ENCODE measurements at places on chromosomes 12 and 14.
A peak's percentile ranks its signal among the peaks of the same experiment; 100 is the strongest.

DNA sequence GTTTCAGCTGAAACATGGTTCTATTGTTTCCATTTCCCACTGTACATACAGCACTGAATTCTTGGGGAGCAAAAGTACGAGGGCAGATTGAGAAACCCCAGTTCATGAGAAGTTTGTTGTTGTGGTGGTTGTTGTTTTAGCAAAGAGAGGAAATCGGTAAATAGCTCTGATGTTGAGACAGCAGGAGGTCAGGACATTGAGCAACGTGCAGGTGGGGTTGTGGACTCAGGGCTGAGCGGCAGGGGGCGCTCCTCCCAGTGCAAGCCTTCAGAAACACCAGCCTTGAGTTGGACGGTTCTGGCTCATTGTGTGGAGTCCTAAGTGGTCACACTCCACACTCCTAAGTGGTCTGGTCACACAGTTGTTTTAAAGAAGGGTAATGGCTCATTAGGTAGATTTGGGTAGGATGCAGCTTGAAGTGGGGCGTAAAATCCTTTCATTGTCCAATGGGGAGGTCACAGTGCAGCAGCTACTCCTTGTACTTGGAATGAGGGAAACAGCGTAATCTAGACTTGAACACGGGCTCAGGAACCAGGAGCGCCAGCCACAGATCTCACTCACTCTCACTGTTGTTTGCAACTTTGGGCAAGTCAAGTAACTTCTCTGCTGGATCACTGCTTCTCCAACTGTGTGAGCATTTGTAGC lies 14.5 kb upstream of the PWP1 start:
- no peak for DNase-seq

GRCh38 chr14:47207617-47208016 lies 467.8 kb downstream of the MDGA2 start:
- no peak for DNase-seq

DNA sequence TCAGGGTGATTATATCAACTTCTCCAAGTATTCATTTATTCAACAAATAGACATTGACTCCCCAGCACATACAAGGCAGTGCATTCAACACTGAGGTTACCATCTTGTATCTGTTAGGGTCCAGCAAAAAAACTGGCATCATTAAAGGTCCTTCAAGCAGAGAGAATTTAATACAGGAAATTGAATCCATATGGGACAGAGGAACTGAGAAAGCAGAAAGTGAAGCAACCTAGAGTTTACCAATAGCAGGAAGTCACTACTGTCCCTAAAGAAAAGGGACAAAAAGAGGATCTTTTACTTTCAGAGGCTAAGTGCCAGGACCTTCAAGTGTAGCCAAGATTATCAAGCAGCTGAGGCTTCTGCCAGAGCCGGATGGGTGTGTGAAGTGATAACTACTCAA lies 237.8 kb upstream of the TBX3 start:
- DNase-seq, result no peak

GRCh38 chr12:126843915-126844669 lies 1422.9 kb upstream of the TMEM132C start:
- DNase-seq, result no peak

- DNase-seq, result no peak
Measured at GRCh38 chr12:113846883-113847755, 119.0 kb downstream of the RBM19 start.

- no peak for DNase-seq
Measured at GRCh38 chr12:68056300-68056699, 67.1 kb downstream of the IFNG-AS1 start.

DNA sequence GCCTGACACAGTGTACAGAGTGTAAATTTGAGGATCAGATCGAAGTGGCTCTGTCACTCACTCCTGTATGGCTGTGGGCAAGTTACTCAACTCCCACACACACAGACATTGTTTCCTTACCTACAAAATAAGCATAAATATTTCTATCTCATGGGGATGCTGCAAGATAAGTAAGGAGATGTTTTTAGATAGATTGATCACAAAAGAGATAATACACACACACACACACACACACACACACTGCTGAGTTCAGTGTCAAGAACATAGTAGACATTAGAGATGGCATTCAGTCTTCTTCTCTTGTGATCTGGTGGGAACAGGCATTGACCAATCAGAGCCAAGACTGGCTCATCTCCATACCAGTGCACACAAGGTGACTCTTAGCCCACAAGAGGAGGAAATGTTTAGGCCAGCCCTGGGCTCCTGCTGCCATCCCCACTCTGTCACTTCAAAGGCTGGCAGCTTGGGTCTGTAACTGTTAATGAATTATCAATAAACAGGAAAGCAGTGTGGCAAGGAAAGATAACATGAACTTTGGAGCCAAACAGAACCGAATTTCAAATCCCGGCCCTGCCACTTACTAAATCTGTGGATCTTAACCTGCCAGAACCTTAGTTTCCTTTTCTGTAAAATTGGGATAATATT lies 3.4 kb upstream of the RNASE8 start:
- no peak for DNase-seq

DNA sequence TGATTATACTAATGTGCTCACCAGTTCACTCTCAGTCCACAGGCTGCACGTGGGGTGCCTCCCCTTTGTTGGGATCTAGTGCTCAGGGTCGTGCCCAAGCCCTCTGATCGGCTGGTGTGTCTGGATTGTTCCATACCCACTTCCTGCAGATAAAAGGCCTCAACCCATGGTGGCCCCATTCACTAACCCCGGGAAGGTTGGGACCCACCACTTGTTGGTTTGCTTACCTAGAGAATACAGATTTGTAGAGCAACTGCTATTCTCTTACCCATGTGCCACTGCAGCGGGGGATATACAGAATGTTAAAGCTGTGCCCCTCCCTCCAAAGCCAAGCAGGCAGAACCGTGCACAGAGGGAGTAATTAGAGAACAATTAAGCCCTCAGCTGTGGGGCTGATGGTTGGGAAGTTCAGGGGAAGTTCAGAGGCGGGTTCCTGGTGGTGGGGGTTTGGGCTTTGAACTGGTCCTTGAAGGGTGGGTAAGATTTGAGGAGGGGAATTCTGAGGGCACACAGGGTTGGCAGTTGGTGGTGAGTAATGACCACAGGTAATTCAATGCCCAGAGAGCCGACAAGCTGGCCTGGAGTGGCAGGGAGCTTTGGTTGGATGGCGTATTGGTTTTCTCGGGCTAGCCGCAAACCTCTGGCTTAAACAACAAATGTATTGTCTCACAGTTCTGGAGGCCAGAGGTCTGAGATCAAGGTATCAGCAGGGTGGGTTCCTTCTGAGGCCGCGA lies 68.8 kb downstream of the ADCK1 start:
- no peak for DNase-seq

DNA sequence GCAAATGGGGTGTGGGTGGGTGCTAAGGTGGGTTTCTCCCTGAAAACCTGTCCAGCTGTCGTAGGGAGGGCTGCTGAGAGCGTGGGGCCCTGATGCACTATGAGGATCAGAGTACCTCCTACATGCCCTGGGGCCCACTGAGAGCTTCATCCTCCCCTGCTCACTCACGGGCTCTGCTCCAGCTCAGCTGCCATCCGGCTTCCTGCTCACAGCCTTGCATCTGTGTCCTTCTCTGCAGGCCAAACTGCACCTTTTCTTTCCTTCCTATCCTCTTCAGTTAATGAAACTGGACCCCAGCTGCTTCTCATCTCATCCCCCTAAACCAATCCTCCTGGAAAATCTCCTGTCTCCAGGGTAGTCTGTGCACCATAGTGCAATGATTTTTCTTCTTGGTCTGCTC lies 22.2 kb upstream of the GPRC5D start:
- DNase-seq, result no peak

- peak; percentile 2 for DNase-seq
Measured at GRCh38 chr12:113980537-113981337, 14.6 kb upstream of the RBM19 start.

DNA sequence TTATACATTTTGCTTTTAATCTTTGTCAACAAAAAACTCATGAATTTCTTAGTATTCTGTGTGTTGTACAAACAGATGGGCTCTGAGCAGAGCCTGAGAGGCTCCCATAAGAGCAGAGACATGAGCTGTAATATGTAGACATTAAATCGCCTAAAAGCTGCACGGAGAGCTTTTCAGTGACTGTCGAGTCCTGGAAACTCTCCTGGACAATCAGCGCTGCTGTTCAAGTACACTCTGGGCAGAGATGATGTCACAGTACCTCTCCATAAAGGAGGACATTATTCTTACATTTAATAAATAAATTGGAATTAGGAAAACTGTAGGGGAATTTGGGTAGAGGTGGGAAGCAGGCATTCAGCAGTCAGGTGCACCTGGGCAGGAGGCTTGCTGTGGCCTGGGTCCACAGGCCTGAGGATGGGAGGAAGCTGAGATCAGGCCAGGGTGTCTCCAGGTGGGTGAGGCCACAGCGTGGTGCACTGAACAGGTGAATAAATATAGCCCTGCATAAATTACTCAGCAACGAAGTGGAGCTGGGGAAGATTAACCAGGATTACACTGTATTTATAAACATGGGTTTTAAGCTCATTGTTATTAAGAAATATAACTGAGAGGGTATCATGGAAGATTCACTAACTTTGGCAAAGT lies 13.3 kb upstream of the TCL1A start:
- DNase-seq, result no peak

- peak; percentile 74 for DNase-seq
Measured at GRCh38 chr14:67599698-67600561, at the start of gene PIGH. Gene PIGH, minus strand, starts transcription at chr14:67600268. Its CDS starts 65 bp downstream, at chr14:67600203.

GRCh38 chr14:20382526-20382925 lies 30.8 kb downstream of the TEP1 start:
- DNase-seq, result no peak

GRCh38 chr14:96213871-96214465 lies 9.3 kb downstream of the BDKRB2 start:
- no peak for DNase-seq

GRCh38 chr12:104467346-104467837 lies 10.6 kb downstream of the CHST11 start:
- no peak for DNase-seq

DNA sequence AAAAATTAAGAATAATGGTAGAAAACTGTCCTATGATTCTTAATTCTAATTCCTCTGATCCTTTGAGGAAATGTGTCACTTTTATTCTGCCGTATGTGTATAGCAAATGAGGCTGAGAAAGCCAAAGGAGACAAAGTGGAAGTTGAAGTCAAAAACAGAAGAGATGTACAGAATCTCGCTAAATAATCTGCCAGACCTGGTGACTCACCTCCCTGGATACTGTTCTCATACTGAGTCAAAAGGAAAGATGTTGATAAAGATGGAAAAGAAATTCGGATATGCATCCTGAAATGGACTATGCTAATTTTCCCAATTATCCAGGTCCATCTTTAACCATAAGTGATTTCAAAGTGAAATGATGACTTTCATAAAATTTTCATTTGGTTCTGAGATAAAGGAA lies 92.5 kb downstream of the DUSP6 start:
- DNase-seq, result no peak

GRCh38 chr12:13538136-13538535 lies 341.6 kb downstream of the EMP1 start:
- no peak for DNase-seq

DNA sequence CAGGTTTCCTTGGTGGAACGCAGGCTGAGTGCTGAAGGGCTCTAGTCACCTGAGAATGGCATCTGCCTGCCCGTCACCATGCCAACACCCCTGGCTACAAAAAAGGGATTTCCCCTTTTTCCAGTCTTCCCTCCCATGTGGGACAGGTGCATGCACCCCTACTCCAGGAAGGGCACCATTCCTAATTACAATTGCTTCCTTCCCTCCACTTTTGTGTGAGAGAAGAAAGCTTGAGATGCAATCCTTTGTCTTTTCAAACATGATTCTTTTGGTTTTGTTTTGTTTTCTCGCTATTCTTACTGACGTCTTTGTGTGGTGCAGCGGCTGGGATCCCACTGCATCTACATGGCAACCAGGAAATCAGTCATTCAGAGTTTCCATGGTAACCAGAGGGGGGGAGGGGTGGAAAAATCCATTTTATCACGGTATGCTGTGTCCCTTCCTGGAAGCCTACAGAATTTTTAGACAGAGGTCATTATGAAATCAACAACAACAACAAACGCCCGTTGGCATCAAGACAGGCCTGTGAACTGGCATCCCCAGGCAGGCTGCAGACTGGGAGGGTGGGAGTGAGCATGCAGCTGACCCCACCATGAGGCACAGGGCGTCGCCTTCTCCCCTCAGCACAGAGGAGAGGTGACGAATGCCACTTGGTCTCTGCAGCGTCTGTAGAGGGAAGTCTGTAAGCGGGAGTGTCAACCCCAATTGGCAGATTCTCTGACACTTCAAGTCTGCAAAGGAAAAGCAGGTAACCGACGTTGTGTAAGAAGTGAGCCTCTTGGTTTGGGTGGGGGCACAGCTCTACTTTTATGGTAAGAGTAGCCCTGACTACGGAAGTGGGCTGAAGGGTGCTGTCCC lies 13.6 kb upstream of the GNG2 start:
- peak; percentile 57 for DNase-seq

GRCh38 chr12:109110988-109111495 lies 5.3 kb upstream of the ACACB start:
- DNase-seq, result peak; percentile 84

DNA sequence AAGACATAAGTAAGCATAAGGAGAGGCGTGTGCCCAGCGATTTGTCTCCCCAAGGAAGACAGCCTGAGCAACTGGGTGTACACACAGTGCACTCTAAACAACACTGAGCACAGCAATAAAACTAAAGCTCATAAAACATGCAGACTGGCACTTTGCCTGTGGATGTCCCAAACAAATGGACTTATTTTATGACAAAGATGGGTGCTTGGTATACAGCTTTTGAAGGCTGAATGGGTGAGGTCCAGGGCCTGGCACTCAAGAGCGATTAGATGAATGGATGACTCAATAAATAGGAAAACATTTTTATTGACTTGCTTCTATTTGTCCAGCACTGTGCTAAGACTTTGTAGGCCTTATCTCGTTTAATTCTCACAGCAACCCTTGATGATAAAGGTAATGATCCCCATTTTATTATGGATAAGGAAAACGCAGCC lies 28.5 kb downstream of the LGMN start:
- no peak for DNase-seq

DNA sequence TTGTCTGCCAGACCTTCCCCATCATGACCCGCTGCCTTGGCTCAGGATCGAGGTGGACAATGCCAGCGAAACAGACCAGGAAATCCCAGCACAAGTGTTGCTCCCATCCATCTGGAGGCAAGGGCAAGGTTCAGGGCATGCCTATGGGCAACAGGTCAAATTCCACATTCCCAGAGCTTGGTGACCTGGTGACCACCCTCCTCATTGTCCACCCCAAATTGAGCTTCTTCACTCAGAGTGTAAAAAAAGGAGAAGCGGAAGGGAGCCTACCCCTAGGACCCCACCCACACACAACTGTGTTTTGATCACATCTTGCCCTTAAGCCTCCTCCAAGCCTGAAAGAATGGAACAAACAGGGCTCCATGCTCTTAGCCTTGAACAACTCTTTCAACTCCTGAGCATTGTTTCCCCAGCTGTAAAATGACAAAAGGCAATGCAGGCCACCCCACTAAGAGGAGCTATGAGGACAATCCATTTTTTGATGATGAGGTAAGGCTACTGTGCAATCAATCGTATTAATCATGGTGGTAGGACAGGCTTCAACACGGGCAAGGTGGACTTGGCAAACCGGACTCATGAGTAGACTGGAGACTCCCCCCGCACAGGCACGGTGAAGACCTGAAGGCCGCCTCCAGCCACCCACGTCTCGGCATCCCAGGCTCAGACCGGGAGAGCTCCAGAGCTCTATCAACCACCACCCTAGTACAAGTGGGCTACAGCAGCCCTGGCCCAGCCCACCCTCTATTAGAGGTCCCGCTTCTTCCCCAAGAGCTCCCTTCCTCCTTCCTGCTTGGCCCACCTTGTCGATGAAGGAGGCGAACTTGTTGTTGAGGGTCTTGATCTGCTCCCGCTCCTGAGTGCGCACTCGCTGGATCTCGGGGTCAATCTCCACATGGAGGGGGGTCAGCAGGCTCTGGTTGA lies 866 bp downstream of the KRT79 start:
- no peak for DNase-seq

GRCh38 chr14:73723406-73723796 lies 9.2 kb upstream of the PNMA1 start:
- DNase-seq, result no peak

GRCh38 chr12:6273541-6274230 lies 36.8 kb upstream of the PLEKHG6 start:
- no peak for DNase-seq

Measured in nucleus accumbens (tissue), 56 donors.